Mononuclear cell (primary cell): ENCODE measurements at places on chromosomes 4 and X. TPM values are rescaled to one million over a fixed set of nuclear protein-coding genes. Genes with fewer than 3 reads are reported as not detected.

PLK4 gene
- total RNA-seq = 4.4 TPM

WDR45 gene
- 48.7 TPM for total RNA-seq

TMPRSS11B gene
- total RNA-seq = not detected

ARMCX2 gene
- 0.94 TPM for total RNA-seq

ASMT gene
- total RNA-seq = 0.73 TPM

CCKAR gene
- total RNA-seq = not detected

LEF1 gene
- total RNA-seq = 327 TPM

IL2RG gene
- total RNA-seq = 117 TPM

AMTN gene
- total RNA-seq = not detected

MAB21L2 gene
- total RNA-seq = not detected

CFAP99 gene
- total RNA-seq = 0.10 TPM

RAB9B gene
- under 0.01 TPM for total RNA-seq

PDZD4 gene
- total RNA-seq = 15.6 TPM

TASL gene
- total RNA-seq = 16.9 TPM

MTNR1A gene
- total RNA-seq = not detected

SPANXD gene
- not detected for total RNA-seq

MAGEA9B gene
- not detected for total RNA-seq

CT45A10 gene
- not detected for total RNA-seq

TEX11 gene
- not detected for total RNA-seq

TSPAN7 gene
- not detected for total RNA-seq

MAGEB1 gene
- total RNA-seq = not detected

PNMA5 gene
- not detected for total RNA-seq

KLHL34 gene
- total RNA-seq = 0.21 TPM

KLKB1 gene
- 0.63 TPM for total RNA-seq

VGLL1 gene
- total RNA-seq = not detected

BTC gene
- 0.10 TPM for total RNA-seq

UCP1 gene
- total RNA-seq = not detected

UGT2A1 gene
- total RNA-seq = not detected

SSX4B gene
- total RNA-seq = not detected

GAGE12E gene
- total RNA-seq = not detected

POU3F4 gene
- not detected for total RNA-seq

BOD1L1 gene
- 48.7 TPM for total RNA-seq

GAGE1 gene
- 0.10 TPM for total RNA-seq

VCX2 gene
- total RNA-seq = not detected

PRDM8 gene
- 4.8 TPM for total RNA-seq

ATP8A1 gene
- 157 TPM for total RNA-seq

UGT2B11 gene
- total RNA-seq = not detected

NLGN3 gene
- 2.6 TPM for total RNA-seq

PKD2 gene
- total RNA-seq = 8.0 TPM

METAP1 gene
- 25.2 TPM for total RNA-seq

HADH gene
- total RNA-seq = 5.7 TPM

CFP gene
- 139 TPM for total RNA-seq
